Choroid plexus epithelial cell (primary cell): ENCODE measurements at places on chromosomes 7 and 10.

DNA sequence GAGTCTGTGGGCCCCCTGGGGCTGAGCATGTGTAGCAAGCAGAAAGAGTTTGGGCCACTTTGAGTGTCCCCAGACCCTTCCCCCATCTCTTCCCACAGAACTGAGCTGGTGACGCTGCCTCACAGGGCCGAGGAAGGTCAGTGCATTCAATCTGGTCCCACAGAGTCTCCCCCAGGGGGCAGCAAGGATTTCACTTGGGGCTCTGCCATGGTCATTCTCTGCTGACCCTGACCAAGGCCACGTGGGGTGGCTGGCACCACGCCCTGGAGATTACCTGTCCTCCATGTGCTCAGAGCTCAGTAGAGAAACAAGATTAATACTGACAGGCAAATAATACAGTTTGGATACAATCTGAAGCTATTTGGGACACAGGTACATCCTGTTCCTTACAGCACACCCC lies 30.2 kb downstream of the ADRA2A start:
- no peak for DNase-seq

DNA sequence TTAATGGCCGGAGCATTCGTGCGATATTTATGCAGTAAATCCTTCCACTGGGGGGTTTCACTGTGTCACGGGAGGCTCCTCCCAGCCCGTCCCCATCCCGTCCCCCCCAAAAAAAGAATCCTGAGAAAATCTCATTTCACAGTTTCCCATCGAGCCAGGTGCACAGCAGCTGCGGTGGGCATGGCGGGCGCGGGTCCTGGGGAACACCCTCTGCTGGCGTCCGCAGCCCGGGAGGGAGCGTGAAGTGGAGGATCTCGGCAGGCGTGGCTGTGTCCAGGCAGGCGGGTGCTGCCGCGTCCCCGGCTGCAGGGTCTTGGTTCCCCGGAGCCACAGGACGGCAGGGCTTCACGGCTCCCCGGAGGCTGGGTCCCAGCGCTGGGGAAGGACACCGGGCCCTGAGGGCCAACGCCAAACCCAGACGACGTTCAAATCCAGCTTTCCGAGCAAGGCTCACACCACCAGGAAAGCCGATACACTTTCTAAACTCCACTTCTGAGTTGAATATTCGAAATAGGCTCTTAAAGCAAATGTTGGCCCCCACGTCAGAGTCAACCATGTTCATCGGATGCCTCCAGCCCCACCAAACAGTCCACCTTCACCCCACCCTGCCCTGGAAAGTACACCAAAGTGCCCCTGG lies 55.7 kb downstream of the PDGFA start:
- DNase-seq: no peak

- no peak for DNase-seq
These were observed 579.3 kb downstream of the SH2D4B start for GRCh38 chr10:81116990-81117389.

GRCh38 chr7:10343108-10343507 lies 630.6 kb upstream of the PHF14 start:
- DNase-seq: no peak

- no peak for DNase-seq
These were observed 498.0 kb upstream of the ZMIZ1 start for GRCh38 chr10:78570633-78571235.

GRCh38 chr7:100543586-100543985 lies 4.6 kb downstream of the AGFG2 start:
- DNase-seq: no peak

GRCh38 chr7:156639426-156640256 lies 933 bp upstream of the RNF32 start:
- peak; percentile 12 for DNase-seq

- DNase-seq: no peak
These were observed 327.7 kb upstream of the STEAP1 start for GRCh38 chr7:89826557-89826956.

GRCh38 chr10:31953080-31953479 lies 24.4 kb upstream of the ARHGAP12 start:
- DNase-seq: peak; percentile 35

DNA sequence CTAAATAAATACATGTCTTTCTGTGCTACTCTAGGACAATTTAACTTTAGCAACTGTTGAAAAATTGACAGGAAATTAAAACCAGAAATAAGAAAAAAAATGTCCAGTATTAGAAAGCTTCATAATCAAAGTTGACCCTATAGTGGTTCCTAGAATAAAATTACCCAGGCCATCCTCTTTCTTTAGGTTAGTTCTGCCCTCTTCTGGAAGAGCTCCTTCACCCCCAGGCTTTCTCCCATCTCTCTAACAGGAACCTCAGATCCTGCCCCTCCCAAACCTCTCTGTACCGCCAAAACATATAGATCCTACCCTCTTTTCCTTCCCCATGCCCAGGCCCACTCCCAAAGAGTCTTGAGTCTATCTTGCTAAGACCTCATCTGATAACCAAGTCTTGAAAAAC lies 159.4 kb upstream of the CDK1 start:
- no peak for DNase-seq

- DNase-seq: peak; percentile 93
These were observed 2.2 kb downstream of the MAFK start for GRCh38 chr7:1532456-1533254.

DNA sequence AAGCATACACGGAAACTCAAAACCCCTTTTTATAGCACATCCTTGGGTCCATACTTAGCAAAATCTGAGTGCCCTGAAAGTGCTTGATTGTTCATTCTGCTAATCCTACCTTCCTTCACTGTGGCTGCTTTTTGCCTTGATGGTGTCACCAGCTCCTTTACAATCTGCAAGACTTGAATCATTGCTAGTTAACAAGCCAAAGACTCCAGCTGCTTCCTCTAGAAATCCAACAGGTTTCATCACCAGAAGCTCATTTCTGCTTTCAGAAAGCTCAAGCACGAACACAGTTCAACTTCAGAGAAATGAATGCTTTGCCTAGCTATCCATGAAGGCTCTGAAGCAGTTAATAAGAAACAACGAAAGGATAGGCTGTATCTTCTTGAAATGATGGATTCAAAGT lies 38.0 kb downstream of the USP6NL start:
- peak; percentile 55 for DNase-seq

GRCh38 chr7:137167609-137168008 lies 175.9 kb downstream of the PTN start:
- DNase-seq: no peak

- no peak for DNase-seq
These were observed 99.7 kb upstream of the TARP start for GRCh38 chr7:38373155-38373554.

DNA sequence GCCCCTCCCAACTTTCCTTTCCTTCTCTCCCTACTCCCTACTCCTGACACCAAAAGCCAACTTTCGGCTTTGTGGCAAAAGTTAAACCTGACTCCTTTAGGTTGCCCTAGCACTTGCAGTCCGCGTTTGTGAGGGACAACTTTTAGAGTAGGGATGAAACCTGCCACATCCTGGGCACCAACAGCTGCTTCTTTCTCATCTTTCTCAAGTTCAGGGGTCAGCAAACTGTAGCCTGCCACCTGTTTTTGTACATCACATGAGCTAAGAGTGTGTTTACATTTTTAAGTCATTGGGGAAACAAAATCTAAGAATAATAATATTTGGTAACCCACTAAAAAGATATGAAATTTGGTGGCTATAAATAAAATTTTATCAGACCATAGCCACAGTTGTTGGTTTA lies 660.6 kb downstream of the KCNMA1 start:
- no peak for DNase-seq
